ENCODE measurements at places on chromosomes 1 and 21.

GRCh38 chr1:7749126-7749525, 22.0 kb upstream of the VAMP3 start:
- no peak for DNase-seq

- DNase-seq: no peak
Observed at GRCh38 chr1:217590598-217590997, 40.3 kb downstream of the GPATCH2 start.

GRCh38 chr1:201515895-201516294, 9.0 kb upstream of the CSRP1 start:
- no peak for DNase-seq

GRCh38 chr1:55127827-55128343, 87.3 kb downstream of the USP24 start:
- peak; percentile 40 for DNase-seq

- no peak for DNase-seq
Observed at GRCh38 chr1:110119843-110120242, 7.6 kb downstream of the UBL4B start.

- DNase-seq: no peak
Observed at GRCh38 chr1:40341491-40342380, 24.6 kb upstream of the COL9A2 start.

GRCh38 chr1:209324901-209325871, 258.3 kb upstream of the CAMK1G start:
- DNase-seq: no peak

GRCh38 chr1:205600085-205600484, 31.7 kb downstream of the ELK4 start:
- DNase-seq: peak; percentile 55
